ENCODE measurements at places on chromosomes 13 and 19.

DNA sequence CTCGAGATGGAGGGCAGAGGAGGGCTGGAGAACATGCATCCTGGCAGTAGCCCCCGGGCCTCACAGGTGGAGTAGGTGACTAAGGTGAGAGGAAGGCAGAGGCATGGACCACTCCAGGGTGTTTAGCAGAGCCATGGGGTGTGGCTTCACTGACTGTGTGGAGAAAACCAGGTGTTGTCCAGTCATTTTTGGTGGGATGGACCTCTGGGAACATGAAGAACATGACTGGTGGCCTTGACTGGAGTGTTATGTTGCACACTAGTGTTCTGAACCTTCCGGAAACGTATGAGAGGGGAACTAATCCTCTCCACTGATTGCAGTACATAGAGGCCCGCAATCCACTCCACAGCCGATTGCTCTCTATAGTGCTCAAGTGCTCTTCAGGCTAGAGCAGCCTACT, 16.9 kb downstream of the MED26 start:
- DNase-seq: no peak

- DNase-seq: no peak
Observed at GRCh38 chr13:90498096-90498495, 849.4 kb upstream of the MIR17HG start.

GRCh38 chr19:48967346-48968178, 2.5 kb downstream of the FTL start:
- no peak for DNase-seq

- DNase-seq: no peak
Observed at GRCh38 chr19:56848166-56848565, 7.6 kb upstream of the PEG3 start.

DNA sequence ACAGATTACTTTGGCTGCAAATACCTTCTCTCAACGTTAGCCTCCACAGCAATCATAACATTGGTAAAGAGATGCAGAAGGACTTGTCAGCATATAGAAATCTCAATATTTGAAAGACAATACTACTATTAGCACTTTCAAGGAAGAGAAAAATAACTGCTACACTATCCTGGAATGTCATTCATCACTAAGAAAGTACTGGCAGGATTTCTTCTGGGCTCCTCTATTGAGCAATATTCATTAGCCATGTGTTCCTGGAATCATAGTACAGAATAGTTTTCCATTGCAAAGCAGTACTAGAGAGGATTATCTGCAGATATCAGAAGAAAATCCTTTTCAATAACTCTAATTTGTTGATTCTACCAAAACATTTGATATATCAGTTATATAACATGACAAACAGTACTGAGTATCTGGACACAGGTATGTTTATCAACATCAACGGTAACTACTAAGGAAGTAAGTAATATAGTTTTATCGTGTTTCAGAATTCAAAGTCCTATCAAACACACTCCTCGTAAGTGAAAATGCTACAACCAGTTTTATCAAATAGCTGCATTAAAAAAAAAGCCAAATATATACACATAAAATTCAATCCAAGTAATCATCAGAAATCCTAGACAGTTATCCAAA, 27.3 kb downstream of the INTS6 start:
- no peak for DNase-seq

DNA sequence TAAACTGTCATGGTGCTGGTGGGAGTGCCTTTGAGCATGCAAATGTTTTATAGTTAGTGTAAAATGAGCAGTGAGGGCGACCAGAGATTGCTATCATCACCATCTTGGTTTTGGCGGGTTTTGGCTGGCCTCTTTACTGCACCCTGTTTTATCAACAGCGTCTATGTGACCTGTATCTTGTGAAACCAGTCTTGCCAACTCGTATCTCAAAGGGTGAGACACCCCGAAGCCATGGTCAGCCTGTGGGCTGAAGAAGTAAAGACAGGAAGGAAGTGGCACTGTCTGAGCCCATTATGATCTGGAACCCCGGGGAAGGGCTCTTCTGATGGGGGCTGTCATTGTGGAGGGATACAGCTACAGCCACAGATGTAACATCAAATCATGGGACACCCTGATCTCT, 81.5 kb upstream of the FAM216B start:
- no peak for DNase-seq

DNA sequence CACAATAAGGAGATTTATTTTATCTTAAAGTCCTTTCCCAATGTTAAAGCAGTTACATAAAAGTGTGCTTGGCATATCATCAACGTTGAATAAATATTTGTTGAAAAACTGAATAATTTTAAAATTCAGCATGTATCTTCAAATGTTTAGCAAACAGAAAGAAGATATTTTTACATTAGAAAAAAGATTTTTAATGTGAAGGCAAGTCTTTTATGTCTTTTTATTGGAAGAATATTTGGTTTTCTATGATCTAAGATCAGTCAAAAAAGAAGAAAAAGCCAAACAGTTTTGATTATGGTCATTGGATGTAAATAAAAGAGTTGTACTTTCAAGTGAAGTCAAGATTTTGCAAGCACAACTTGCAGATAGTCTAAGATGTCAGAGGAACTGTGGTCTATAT, 397.4 kb downstream of the DACH1 start:
- no peak for DNase-seq

DNA sequence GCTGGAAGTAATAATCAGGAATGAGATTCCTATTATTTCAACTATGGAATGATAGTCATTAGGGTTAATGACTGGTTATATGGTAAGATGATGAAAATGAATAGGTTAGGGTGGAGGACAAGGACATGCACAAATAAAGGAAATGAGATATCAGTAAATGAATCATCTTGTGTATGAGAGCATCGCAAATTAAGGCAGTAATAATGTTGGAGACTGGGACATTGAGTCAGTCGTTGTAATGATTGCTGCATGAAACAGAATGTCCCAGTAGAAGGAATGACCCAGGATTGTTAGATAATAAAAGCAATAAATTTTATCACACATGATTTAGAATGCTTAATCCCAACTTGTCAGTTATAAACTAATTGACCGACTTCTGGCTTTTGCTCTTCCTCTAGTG, 1733.7 kb upstream of the PCDH20 start:
- DNase-seq: no peak

DNA sequence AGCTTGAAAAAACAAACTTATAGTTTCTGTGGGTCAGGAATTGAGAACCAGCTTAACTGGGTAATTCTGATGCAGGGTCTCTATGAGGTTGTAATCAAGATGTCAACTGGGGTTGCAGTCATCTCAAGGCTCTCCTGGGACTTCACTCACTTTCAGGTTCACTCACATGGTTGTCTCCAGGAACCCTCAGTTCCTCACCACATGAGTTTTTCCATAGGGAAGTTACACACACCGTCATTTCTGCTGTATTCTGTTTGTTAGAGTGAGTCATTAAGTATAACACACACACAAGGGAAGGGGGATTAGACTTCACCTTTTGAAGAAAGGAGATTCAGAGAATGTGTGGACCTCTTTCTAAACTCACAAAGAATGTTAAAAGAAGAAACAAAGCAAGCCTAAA, 34.9 kb upstream of the MLNR start:
- no peak for DNase-seq

DNA sequence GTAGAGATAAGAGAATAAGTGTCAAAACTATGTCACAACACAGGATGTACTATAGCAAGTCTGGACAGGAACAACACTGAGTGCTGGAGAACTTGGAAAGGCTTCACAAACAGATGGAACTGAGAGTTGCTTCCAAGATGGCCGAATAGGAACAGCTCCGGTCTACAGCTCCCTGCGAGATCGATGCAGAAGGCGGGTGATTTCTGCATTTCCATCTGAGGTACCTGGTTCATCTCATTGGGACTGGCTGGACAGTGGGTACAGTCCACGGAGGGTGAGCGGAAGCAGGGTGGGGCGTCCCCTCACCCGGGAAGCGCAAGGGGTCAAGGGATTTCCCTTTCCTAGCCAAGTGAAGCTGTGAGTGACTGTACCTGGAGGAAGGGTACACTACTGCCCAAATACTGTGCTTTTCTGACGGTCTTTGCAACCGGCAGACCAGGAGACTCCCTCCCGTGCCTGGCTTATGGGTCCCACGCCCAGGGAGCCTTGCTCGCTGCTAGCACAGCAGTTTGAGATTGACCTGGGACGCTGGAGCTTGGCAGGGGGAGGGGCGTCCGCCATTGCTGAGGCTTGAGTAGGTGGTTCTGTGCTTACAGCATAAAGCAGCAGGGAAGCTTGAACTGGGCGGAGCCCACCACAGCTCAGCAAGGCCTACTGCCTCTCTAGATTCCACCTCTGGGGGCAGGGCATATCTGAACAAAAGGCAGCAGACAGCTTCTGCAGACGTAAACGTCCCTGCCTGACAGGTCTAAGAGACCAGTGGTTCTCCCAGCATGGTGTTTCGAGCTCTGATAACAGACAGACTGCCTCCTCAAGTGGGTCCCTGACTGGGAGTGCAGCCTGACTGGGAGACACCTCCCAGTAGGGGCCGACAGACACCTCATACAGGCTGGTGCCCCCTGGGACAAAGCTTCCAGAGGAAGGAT, 46.0 kb downstream of the USP12 start:
- DNase-seq: no peak

GRCh38 chr13:48266701-48267639, 34.0 kb downstream of the ITM2B start:
- no peak for DNase-seq

Data from stimulated activated CD4-positive, alpha-beta T cell treated with anti-CD3 and anti-CD28 coated beads, TNF-alpha, amount 100 ng/mL, for 4 hours (primary cell).